ENCODE measurements at places on chromosomes 2 and 18. TPM values are rescaled to one million over a fixed set of nuclear protein-coding genes. Genes with fewer than 3 reads are reported as not detected.

CFC1 gene
- not detected for total RNA-seq

AOX1 gene
- 76.4 TPM for total RNA-seq

KCNS3 gene
- 2.7 TPM for total RNA-seq

POTEI gene
- not detected for total RNA-seq

VWA3B gene
- 0.59 TPM for total RNA-seq

Measured in osteoblast (primary cell).